ENCODE measurements at places on chromosomes 6 and 20.
A peak's percentile ranks its signal among the peaks of the same experiment; 100 is the strongest.

- DNase-seq = no peak
These were observed 228.2 kb downstream of the LY86 start for GRCh38 chr6:6816716-6817115.

DNA sequence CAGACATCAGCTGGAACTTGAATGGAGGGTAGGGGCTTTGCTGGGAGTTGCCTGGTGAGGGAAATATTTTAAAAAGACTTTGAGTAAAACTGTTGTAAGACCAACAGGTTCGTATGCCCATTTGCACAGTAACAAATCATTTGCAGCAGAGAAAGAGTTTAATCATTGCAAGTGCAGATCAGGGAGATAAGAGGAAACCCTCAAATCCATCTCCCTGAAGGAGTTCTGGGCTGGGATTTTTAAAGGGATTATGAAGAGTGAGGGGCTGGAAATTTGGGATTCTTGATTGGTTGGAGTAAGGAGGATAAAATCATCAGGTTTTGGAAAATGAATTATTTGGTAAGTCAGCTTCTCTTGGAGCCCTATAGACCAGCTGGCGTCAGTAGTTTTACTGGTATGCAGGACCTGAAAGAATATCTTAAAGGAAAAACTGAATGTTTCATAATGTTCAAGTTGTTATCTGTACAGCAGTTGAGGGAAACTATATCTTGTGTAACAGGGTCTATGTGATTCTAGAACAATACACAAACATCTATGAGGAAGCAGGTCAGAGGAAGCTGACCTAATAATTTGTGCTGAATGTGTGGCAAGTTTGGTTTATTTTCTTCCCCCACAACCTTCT is 295.5 kb downstream of the PLCB1 start:
- no peak for DNase-seq

DNA sequence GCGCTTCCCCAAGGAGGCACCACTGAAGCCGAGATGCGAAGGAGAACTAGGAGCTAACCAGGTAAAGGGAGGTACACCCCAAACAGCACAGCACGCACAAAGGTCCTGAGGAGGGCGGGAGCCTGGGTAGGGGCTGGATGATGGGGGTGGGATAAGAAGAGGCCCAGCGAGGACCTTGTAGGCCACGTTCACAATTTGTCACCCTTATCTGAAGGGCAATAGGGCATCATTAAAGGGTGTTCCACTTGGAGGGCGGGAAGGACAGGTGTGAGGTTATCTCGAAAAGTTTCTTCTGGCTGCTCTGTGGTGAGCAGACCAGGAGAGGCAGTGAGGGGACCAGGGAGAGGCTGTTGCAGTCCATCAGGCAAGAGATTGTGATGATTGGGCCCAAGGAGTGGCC is 25.6 kb downstream of the POFUT1 start:
- no peak for DNase-seq

GRCh38 chr20:31663838-31664695 is 26.4 kb downstream of the COX4I2 start:
- peak; percentile 69 for DNase-seq

GRCh38 chr6:139003751-139004150 is 15.7 kb upstream of the REPS1 start:
- no peak for DNase-seq

DNA sequence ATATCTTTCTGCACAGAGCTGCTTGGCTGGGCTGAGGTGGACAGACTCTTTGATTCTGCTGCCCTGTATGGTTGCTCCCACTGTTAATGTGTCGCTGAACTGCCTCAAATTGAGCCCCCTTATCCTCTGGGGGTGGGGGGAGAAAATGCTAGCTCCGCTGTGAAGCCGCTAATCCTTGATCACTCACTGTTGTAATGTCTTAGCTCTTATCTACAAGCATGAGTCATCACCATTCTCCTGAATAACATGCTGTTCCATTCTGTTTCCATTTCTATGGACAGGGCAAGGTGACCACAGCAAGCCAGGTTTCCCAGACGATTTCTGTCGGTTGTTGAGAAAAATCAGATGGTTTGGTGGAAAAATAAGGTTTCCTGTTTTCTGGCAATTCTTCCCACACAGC is 218.4 kb upstream of the GGTLC1 start:
- DNase-seq = peak; percentile 60

- peak; percentile 54 for DNase-seq
These were observed 20.7 kb upstream of the DST start for GRCh38 chr6:56663344-56663743.

GRCh38 chr6:33877982-33878535 is 74.3 kb upstream of the MLN start:
- no peak for DNase-seq

- DNase-seq = peak; percentile 16
These were observed 139.7 kb downstream of the PAK5 start for GRCh38 chr20:9699181-9699580.

DNA sequence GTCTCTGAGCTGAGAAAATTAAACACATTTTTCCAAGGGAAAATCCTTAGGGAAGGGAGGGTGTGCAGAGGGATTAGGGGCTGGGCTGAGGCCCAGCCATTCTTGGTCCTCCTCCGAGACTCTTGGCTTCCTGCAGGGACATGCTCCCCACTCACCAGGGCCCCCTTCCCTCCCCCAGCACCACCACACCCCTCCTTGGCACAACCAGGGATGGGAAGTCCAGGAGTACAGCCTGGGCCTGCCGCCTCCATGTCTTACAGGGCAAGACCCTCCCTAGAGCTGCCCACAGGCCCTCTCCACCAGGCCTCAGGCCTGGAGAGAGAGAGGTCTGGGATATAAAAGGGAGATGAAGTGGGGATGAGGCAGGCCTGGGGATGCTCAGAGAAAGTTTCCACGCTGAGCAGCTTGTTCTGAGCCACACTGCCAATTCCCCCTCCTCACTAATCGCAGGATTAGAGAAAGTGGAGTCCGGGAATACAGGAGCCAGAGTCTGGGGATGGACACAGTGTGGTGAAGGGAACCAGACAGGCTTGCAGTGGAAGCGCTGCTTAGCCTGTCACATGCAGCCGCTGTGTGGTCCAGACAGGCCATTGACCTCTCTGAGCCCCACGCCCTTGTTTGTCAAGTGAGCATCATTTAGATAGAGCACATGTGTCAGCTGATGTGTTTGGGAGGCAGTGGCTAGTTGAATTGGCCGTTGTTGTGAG is 105.5 kb downstream of the MRPL14 start:
- DNase-seq = no peak

GRCh38 chr6:110665600-110665999 is 149.7 kb downstream of the CDK19 start:
- DNase-seq = no peak

DNA sequence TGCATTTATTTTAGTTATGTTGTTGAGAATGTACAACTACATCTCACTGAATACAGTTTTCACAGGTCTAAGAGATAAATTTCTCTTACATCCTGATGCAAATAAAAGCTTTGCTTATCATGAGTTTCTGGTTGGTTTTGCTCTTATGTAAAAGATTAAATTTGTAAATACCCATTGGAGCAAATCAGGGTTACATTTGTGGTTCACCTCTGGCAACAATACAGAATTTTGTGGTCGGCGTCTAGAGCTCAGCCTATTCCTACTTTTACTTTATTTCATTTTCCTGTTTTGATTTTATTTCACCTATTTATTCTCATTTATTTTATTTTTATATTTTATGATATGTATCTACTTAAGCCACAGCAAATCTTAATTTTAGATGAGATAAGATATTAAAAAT is 271.9 kb upstream of the MARCKS start:
- DNase-seq = no peak

All from mesendoderm (in vitro differentiated cells).